ENCODE measurements at places on chromosomes 2 and 18.

DNA sequence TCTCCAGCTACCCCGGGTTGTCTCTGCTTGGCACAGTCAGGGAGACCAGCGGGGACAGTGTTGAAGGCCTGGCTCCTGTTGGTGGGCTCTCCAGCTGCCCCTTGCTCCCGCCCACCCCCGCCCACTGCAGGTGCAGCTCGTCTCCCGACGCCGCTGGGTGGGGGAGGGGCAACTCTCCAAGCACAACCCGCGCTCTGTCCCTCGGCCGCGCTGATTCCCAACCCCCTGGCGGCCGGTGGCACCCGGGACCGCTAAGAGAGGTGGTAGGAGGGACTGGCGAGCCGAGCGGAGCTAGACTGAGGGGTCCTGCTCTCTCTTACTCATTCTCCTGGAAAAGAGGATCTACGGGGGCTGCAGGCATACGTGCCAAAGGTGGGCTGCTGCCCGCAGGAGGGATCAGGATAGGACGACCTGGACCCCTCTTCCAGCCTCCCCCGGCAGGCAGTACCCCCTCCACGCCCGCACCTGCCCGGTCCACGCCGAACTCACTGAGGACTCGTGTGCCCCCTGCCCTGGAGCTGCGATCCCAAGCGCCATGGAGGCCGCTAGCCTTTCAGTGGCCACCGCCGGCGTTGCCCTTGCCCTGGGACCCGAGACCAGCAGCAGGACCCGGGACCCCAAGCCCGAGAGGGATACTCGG is 44.5 kb downstream of the DDX18 start:
- DNase-seq: no peak

GRCh38 chr2:190354003-190354690 is 10.8 kb downstream of the INPP1 start:
- DNase-seq: no peak

GRCh38 chr2:143399631-143400069 is 270.4 kb downstream of the ARHGAP15 start:
- DNase-seq: no peak

GRCh38 chr2:240933048-240933965 is 27.2 kb downstream of the CROCC2 start:
- no peak for DNase-seq

- no peak for DNase-seq
Observed at GRCh38 chr2:98664323-98664722, 55.9 kb downstream of the UNC50 start.

DNA sequence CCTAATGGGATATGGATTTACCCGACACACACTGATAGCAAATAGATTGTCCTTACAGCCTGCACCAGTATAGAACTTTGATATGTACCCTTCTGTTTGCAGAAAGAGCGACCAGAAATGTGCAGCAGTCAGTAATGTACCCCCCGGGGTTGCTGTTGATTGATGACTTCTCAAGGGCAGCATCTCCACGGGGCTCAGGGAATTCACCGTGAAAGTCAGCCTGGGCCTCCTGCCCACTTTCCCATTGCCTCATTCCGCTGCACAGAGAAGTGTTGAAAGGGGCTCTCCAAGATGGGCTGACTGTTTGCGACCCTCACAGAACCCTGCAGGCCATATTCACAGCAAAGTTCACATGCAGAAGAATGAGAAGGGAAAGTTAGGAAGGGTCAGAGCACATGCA is 241.3 kb downstream of the PRKCE start:
- no peak for DNase-seq

- no peak for DNase-seq
Observed at GRCh38 chr2:19538411-19538963, 180.1 kb upstream of the OSR1 start.

DNA sequence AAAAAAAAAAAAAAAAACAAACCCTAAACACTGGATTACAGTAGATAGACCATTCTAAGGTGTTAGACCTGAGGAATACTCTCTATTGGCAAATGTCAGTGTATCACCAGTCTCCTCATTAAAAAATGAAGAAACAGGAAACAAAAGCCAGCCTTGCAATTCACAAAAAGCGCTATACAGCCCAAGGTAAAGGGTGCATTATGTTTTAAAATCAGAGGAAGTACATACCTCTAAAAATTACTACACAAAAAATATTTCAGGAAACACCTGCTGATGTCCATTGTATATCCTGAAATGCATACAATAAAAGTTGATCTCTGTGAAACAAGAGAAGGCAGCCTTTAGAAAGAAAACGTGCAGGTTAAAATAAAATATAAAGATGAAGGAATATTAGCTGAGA is 54.9 kb upstream of the TSPYL6 start:
- no peak for DNase-seq

- DNase-seq: no peak
Observed at GRCh38 chr2:209549589-209549988, 125.7 kb downstream of the MAP2 start.

- DNase-seq: no peak
Observed at GRCh38 chr2:238848976-238849853, 1.3 kb downstream of the TWIST2 start.

- DNase-seq: no peak
Observed at GRCh38 chr2:1538663-1539062, 125.4 kb downstream of the TPO start.
